CD14-positive monocyte (primary cell): ENCODE measurements at places on chromosomes 4 and X.

DNA sequence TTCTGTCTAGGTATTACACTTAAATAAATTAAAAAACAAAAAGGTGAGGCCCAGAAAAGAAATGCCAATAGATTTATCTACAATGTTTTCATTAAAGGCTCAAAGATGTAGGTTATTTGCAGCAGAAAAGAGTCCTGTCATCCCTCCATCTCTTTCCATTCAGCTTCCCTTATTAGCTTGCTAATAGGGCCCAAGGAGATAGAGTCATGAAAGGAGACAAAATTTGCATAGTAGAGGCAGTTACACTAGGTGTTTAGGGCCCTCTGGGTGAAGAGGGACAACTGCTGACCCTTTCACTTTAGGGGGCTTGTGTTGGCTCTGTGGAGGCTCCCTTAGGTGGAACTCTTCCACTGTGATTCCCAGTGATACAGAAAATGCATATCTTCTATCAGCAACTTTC lies 58.4 kb upstream of the TACR3 start:
- DNase-seq: no peak

- no peak for DNase-seq
Measured at GRCh38 chrX:21375708-21376009, 1.4 kb downstream of the CNKSR2 start.

DNA sequence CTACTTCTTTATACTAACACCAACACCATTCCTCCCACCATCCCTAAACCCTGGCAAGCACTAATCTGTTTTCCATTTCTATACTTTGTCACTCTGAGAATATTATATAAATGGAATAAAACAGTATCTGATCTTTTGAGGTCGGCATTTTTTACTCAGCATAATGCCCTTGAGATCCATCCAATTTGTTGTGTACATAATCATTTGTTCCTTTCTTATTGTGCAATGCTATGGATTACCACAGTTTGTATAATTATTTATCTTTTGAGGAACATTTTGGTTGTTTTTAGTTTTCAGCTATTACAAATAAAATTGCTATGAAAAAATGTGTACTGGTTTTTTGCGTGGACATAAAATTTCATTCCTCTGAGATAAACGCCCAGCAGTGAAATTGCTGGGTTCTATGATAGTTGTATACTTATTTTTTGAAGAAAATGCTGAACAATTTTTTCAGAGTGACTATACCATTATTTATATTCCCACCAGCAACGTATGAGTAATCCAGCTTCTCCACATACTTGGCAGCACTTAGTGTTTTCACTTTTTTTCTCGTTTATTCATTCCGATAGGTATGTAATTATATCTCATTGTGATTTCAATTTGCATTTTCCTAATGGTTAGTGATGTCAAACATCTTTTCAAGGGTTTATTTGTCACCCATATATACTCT lies 154.3 kb upstream of the DCAF8L1 start:
- no peak for DNase-seq

GRCh38 chrX:50606300-50606950 lies 135.8 kb upstream of the DGKK start:
- DNase-seq: no peak

DNA sequence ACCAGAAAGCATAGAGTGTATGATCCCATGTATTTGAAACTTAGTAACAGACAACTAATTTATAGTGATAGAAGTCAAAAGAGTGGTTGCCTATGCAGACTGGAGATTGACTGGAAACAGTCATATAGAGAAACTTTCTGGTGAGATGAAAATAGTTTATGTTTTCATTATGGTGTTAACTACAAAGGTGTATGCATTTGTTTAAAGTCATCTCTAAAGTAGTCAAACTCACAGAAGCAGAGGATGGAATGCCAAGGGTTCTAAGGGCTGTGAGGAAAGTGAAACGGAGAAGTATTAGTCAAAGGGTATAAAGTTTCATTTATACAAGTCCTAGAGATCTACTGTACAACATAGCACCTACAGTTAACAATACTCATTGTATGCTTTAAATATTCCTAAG lies 45.8 kb downstream of the ENOX2 start:
- DNase-seq: no peak

DNA sequence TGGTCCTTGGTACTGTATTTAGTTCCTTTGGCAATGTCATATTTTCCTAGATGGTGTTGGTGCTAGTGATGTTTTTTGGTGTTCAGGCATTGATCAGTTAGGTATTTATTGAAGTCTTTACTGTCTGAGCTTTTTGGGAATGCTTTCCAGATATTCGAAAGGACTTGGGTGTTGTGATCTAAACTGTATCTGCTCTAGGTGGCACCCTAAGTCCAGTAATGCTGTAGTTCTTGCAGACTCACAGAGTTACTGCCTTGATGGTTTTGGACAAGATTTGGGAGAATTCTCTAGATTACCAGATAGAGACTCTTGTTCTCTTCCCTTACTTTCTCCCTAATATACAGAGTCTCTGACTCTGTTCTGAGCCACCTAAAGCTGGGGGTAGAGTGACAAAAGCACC lies 513.6 kb upstream of the PITX2 start:
- no peak for DNase-seq

- DNase-seq: no peak
Measured at GRCh38 chr4:147739239-147739823, 7.4 kb downstream of the ARHGAP10 start.

DNA sequence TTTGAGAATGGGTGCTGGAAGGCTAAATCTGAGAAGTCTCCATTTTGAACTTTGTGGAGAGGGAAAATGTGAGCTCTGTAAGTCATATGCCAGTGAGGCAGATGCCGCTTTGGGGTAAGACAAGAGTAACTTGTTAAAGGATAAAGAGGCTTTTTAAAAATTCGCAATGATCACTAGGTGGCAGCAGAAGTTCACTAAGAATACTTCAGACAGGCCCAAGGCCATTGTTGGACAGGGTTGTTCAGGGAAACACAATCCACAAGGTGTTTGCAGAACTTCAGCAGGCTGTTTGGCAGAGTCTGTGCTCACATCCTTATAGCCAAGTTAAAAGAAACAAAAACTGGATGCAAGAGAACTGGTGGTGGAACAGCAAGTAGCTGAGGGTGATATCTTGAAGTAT lies 13.7 kb upstream of the PIGA start:
- DNase-seq: peak; percentile 43

GRCh38 chr4:120452001-120452400 lies 385.4 kb upstream of the MAD2L1 start:
- DNase-seq: no peak

DNA sequence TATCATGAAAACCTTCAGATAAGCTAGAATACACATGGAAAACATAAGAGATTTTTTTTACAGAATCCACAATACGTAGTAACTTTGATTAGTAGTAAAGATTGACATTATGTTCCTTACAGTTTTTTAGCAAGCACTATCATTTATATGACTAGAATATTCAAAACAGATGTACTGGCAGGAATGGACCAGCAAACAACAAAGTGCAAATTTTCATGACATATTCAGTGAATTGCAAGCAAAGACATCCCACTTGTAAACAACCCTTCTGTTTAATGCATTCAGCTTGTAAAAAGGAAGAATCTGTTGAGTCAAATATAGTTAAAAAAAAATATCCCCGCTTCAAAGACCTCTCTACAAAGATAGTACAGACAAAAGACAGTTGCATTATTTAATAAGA lies 403.7 kb upstream of the TRAM1L1 start:
- no peak for DNase-seq

- DNase-seq: no peak
Measured at GRCh38 chr4:8696369-8697127, 104.0 kb downstream of the CPZ start.

DNA sequence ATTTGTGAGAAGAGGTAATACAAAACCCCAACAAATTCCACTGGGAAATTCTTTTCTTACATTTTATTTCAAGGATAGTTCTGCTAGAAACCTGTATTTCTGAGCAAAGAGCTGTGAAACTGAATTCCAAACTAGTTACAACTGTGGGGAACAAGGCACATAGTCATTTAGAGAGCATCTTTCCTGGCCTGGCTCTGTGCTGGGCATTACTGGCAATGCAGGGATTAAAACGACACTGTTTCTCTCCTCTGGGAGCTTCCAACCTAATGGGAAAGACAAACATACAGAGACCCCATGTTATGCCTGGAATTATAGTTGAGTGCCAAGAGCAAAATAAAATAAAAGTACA lies 36.5 kb downstream of the SUPT20HL1 start:
- no peak for DNase-seq

DNA sequence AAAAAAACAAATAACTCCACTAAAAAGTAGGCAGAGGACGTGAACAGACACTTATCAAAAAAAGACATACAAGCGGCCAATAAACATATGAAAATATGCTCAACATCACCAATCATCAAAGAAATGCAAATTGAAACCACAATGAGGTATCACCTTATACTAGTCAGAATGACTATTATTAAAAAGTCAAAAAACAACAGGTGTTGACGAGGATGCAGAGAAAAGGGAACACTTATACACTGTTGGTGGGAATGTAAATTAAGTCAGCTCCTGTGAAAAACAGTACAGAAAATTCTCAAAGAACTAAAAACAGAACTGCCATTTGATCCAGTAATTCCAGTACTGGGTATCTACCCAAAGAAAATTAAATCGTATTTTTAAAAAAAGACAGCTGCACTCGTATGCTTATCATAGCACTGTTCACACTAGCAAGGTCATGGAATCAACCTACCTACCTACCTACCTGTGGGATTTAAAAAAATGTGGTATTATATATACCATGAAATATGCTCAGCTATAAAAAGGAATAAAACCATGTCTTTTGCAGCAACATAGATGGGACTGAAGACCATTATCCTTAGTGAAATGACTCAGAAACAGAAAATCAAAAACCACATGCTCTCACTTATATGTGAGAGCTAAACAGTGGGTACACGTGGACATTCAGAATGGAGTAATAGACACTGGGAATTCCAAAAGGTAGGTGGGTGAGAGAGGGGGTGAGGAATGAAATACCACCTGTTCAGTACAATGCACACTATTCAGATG lies 24.8 kb upstream of the PTPN13 start:
- DNase-seq: no peak

DNA sequence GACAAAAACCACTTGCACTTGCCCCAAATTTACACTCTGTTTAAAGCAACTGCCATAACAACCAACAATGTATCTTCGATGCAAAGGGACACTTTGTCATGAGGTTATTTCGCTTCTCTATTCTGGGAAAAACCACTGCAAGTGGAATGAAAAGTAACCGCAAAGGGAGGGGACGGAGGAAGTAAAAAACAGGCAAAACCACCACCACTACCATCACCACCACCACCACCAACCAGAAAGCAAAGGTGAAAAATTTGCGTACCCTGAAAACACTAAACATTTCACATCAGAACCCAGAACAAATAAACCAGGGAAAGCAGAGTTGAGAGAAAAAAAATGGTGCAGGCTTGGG lies 1.2 kb upstream of the N4BP2 start:
- peak; percentile 79 for DNase-seq

- no peak for DNase-seq
Measured at GRCh38 chr4:7546152-7546808, 111.5 kb upstream of the PSAPL1 start.

- no peak for DNase-seq
Measured at GRCh38 chr4:125104616-125105015, 210.1 kb upstream of the FAT4 start.

- DNase-seq: no peak
Measured at GRCh38 chrX:153336121-153336894, 2.4 kb downstream of the ZNF275 start.
